ENCODE measurements at places on chromosomes 3 and 15.

GRCh38 chr15:87492321-87492720 is 764.2 kb downstream of the NTRK3 start:
- DNase-seq, result no peak

- no peak for DNase-seq
Measured at GRCh38 chr3:178907081-178907480, 164.5 kb downstream of the ZMAT3 start.

- no peak for DNase-seq
Measured at GRCh38 chr3:179098388-179099077, 26.9 kb upstream of the ZMAT3 start.

- DNase-seq, result no peak
Measured at GRCh38 chr3:56443372-56443771, 24.9 kb downstream of the ERC2 start.

DNA sequence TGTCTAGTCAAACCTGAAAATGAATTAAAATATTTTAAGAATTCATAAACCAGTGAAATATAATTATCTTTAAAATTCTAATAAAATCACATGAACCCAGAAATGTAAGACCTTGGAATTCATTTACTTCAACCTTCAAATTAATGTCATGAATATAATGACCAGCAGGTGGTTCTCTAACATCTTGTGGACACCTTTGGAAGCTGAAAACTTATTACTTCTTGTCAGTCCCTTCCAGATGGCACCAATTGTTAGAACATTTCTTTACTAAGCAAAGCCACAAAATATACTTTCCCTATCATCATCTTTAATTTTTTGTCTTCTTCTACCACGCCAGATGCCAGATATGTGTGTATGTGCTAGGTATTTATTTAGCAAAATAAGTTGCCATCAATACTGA is 240.0 kb downstream of the MBNL1 start:
- DNase-seq, result no peak

- no peak for DNase-seq
Measured at GRCh38 chr3:193894121-193894863, 241.7 kb upstream of the HES1 start.

GRCh38 chr15:66580643-66581042 is 14.8 kb upstream of the LCTL start:
- DNase-seq, result no peak

DNA sequence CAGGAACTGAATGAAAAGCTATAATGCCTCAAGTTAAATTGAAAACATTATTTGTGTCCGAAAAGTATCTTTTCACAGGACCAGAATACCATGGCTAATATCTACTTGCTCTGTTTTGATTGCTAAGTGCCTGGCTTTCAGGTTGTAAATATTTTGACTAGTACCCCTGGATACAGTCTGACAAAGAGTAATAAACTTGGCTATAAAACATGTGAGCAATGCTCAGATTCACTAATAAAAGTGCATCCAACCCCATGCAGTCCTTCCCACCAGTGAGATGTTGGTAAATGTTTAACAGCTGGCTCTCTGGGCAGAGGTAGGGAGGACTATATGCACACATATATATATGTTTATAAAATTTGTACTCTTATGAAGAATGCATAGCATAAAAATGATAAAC is 281.8 kb upstream of the TGFBR2 start:
- DNase-seq, result no peak
